Brain (organoid and tissue), 16 donors: ENCODE measurements at places on chromosomes 16 and 17.
A peak's percentile ranks its signal among the peaks of the same experiment; 100 is the strongest.

DNA sequence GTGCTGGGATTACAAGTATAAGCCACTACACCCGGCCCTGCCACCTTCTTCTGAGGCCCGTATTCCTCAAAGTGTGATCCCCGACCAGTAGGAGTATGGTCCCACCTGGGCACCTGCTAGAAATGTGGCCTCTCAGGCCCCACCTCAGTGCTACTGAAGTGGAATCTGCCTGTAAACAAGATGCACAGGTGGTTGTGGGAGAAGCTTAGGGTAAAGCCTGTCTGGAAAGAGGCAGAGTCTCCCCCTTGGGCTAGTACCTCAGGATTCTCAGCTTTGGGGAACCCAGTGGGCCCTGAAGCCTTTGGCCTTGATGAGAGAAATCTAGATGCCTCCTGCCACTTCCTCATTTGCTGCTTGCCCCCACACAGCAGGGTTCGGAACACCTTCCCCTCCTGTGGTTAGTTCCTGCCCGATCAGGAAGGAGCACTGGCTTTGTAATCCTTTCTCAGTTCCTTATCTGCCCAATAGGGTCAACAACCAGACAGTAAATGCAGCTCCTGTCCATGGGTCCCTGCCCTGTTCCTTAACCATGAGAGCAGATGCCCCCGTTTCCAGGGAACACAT is 25.2 kb downstream of the TK2 start:
- no peak for DNase-seq

GRCh38 chr17:18321309-18321708 is 6.2 kb downstream of the SMCR8 start:
- no peak for DNase-seq

GRCh38 chr17:34892461-34893249 is 68.6 kb downstream of the CCT6B start:
- peak; percentile 86 for DNase-seq

- no peak for DNase-seq
These were observed 24.8 kb downstream of the CACNA1H start for GRCh38 chr16:1177750-1178149.

DNA sequence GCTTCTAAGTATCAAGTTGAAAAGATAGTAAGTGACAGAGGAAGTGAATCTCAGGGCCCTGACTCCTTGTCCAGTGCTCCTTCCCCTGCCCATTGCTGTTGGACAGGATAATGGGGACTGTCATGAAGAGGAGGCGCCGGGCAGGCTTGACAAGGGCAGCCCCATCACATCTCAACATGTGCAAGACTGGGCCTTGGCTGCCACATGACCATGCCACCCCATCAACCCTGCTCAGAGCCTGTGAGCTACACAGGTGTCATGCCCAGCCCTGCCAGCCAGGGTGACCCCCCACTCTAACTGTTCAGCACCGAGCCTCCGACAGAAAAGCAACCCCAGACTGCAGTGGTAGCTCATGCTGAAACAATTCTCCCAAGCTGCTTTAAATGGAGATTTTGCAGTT is 171.6 kb downstream of the C16orf78 start:
- no peak for DNase-seq

- DNase-seq: peak; percentile 78
These were observed 37.6 kb downstream of the RNF112 start for GRCh38 chr17:19448341-19449268.

DNA sequence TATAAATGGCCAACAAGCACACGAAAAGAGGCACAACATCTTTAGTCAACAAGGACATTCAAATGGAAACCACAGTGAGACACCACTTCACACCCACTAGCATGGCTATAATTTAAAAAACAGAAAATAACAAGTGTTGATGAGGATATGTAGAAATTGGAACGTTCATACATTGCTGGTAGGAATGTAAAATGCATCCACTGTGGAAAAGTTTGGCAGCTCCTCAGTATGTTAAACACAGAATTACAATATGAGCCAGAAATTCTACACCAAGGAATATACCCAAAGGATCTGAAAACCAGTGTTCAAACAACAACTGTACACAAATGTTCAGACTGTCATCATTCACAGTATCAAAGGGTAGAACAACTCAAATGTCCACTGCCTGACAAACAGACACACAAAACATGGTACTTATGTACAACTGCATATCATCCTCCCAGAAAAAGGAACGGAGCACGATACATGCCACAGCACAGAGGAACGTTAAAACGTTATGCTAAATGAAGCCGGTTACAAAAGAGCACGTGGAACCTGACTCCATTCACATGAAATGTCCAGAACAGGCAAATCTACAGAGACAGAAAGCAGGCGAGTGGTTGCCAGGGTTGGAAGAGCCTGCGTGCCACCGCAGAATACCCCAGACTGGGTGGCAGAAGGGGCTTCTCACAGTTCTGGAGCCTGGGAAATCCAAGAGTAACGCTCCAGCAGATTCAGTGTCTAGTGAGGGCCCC is 32.8 kb upstream of the METRNL start:
- DNase-seq: no peak

GRCh38 chr16:83494459-83494858 is 313.3 kb upstream of the HSBP1 start:
- DNase-seq: no peak

- no peak for DNase-seq
These were observed 13.3 kb upstream of the CRK start for GRCh38 chr17:1469231-1469852.

DNA sequence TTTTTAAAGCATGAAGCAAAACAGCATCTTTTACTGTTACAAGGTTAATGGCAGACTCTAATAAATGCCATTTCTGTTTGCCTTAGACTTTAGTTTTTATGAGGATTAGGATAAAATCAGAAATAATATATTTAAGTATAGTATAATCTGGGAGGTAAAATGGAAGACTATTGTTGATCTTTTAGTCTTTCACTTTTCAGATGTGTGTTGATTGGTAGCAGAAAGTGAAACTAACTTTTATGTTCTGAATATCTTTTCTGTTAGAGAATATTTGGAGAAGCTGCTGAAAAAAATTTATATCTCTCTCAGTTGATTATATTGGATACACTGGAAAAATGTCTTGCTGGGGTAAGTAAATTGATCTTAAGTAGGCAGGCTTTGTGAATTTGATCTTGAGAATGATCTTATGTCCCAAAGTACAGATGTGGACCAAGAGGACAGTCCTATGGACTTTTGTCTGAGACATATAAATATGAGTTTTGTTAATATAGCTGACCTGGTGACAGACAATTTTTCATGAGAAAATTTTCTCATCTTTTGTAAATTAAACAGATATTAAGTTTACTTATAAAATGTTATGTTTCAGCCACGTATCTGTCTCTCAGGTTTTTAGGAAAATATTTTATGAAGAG is 64.1 kb downstream of the NF1 start:
- DNase-seq: no peak

- no peak for DNase-seq
These were observed 172.5 kb downstream of the PRKCA start for GRCh38 chr17:66474806-66475497.

DNA sequence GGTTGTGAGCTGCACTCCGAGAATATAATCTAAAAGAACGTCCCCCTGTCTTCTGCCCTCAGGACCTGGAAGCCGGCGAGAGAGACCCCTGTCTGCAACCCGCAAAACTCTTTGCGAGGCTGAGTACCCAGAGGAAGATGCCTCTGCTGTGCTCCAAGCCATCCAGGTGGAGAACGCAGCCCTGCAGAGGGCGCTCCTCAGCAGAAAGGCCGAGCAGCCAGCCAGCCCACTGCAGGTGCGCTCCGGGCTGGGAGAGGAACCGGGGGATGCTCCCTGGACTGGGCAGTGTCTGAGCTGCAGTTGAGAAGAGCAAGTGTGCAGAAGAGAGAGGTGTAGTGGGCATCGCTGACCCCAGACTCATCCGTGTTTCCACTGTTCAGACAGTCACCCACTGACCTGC is 148.3 kb downstream of the KATNIP start:
- DNase-seq: no peak

GRCh38 chr16:89958068-89958467 is 9.5 kb downstream of the DEF8 start:
- peak; percentile 31 for DNase-seq

DNA sequence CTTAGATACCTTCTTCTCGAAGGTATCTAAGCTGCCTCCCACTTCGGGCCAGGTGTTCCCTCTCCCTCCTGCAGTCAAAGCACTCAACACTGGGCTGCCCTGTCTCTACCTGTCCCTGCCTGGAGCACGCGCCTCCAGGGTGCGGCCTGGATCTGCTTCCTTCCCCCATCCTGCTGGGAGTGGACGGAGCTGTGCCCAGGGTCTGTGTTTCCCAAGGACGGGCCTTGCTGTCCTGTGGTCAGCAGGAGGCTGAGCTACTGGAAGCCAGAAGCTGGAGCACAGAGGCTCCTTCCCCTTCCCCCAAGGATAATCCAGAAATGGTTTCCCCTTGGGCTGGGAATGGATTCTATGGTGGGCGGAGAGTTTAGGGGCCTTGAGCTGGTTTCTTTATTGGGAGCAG is 16.7 kb downstream of the LLGL2 start:
- DNase-seq: no peak

DNA sequence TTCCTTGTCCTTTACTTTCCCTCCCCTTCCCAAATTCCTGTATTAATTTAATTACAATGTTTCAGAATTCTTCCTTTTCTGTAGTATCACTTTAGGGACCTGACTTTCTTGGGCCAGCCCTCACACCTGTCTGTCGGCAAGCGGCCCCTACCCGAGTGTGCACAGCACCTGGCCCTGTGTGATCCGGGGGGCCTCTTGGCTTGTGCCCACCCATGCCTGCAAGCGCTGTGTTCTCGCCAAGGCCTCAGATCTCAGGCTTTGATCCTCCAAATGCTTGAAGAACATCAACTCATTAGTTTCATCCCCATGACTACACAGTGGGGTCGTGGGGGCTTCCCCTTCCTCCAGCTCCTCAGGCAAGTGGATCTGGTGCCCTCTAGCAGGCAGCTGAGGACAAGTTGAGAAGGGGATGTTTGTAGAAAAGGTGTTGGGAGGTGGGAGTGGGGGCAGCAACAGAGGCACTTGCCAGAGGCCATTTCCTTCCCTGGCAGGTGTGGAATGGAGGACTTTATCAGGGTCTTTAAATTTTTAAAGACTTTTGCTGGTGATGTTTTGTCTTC is 15.7 kb upstream of the CDH3 start:
- DNase-seq: no peak

DNA sequence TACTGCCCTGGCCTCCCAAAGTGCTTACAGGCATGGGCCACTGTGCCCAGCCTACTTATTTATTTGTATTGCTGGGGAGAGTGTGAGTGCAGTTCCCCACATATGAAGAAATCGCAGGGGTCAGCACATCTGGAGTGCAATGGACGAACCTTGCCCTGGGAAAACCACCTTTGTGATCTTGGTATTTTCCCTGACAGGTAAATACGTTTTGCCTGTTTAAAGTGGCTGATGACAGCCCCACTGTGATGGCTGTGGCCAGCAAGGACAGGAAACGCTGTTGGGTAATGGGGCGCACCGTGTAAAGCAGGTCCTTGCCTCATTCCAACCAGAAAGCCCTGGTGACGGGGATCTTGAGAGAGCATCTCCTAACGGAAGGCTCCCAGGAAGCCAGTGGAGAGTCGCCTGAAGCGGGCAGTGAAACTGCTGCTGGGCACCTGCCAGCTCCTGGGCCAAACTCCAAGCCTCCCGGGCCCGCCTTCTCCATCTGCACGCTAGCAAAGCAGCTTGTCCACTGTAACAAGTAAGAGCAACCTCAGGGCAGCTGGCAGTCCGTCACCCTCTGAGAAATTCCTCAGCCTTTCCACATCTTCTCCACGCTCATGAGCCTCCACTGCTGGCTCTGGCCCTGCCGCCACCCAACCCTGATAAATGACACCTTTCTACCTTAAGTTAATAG is 17.5 kb downstream of the EMC8 start:
- DNase-seq: peak; percentile 39

DNA sequence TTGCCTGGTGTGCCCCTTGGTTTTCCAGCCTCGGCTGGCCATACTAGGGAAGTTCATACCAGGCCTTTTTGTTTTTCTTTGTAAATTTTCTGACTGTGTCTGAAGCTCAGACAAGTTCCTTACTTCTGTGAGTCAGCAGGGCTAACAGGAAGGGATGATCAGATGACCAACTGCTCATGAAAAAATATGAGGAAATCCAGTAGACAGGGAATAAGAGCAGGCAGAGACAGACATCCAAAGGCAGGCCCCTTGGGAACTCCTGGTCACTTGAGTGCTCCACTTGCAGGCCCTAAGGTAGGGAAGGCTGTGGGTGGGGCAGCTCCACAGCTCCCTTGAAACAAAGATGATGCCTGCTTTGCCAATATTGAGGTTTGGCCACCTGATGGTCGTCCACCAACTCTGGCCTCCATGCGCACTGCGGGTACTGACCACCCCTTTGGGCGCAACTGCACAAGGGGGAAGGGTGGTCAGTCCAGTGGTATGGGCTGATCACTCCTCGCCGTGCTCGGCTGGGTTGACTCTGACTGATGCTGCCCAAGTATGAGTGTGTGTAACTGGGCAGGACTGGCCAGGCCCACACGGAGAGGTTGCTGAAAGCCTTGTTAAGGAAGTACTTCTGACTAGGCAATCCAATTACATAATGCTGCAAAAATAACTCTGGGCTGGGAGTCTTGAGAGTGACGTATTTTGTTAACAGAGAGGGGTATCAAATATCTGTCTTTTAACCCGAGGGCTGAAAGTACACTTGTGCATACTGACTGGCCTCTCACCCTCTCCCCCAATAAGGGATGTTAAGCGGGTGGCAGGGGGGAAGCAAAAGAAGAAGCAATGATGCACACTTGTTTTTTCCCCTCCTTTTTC is 20.8 kb upstream of the ZFHX3 start:
- no peak for DNase-seq

GRCh38 chr16:401468-402348 is at the start of gene DECR2:
TSS of gene DECR2 (plus strand) at chr16:401885. CDS start at chr16:401964, 79 bp downstream.
- peak; percentile 97 for DNase-seq

DNA sequence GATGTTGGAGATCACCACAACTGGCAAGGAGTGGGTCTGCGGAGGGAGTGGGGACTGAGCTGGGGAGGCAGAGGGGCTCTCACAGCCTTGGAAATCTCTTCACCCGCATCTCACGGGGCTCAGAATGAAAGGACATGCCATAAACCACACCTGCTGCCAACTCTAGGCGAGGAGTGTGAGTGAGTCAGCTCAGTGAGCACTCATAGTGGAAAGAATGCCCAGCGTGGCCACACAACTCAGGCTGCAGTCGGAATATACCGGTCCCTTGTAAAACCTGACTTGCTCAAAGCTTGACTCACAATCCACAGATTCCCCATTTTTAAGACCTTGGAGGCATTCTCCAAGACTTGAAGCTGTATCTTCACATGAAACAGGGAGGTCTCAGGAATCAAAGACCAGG is 36.7 kb downstream of the STAT5A start:
- no peak for DNase-seq

GRCh38 chr16:67893743-67894399 is 817 bp downstream of the PSKH1 start:
- no peak for DNase-seq

- no peak for DNase-seq
These were observed 9.3 kb upstream of the RNF135 start for GRCh38 chr17:30961209-30962188.

DNA sequence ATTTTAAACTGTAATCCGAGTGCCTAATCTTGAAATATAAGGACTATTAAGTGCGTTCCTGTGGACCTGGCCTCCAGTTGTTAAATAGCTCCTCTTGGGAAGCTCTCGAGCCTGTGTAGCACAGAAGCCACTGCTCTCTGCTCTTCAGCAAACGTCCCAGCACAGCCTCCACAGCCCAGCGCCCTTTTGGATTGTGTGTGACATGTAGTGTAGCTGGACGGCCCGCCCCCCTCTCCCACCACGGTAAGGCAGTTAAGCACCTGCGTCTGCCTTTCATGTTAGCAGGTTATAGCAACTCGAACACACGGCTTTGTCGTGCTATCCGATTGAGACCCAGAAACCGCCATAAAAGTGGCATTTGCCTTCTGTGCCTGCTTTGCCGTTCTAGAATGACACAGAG is 79.2 kb upstream of the CHMP6 start:
- no peak for DNase-seq

GRCh38 chr17:75073618-75074047 is 14.1 kb upstream of the SLC16A5 start:
- DNase-seq: no peak
